ENCODE measurements at places on chromosomes 7 and 10.

GRCh38 chr7:100719523-100720278 lies 567 bp upstream of the EPO start:
- no peak for DNase-seq

DNA sequence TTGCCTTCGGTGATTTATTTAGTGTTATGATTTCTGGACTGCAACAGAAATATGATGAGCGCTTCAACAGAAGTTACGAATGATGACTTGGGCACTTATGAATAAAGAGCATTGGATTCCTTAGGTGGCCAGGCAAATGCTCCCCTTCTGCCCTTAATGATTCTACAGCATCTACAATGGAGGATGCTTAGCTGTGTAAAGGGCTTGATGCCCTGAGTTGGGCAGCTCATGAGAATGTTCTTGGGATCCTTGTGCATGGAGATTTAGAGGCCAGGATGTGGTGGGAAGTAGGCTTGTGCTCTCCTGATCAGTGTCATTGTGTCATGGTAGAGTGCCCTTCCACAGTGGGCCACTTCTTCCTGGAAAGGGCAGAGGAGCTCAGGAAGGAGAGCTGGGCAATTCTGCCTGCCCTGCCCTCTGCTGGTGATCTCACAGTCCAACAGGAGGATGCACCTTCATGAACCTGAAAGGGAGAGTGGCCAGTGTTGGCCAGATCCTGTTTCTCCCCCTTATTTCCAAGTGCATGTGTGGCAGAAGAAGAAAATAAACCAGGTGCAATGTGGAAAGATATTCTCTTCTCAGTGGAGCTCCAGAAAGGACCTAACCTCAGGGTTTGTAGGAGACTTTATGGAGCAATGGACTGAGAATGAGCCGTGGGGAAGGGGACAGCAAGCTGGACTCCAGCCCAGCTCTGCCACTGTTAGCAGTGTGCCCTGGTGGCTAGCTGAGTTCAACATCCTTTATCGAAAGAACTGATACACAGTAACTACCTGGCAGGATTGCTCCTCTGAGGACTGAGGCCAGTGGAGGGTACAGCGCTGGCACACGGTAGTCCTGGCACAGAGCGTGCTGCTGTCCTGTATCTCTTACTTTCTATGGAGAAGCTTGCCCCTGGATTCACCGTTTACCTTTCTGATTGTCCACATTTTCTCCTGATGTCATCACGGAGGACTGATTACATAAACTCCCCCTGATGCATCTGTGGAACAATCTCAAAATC lies 182.9 kb downstream of the BMPER start:
- peak; percentile 73 for DNase-seq

GRCh38 chr7:73906874-73907273 lies 45.9 kb downstream of the TMEM270 start:
- DNase-seq, result no peak

- no peak for DNase-seq
Observed at GRCh38 chr10:15427843-15428414, 56.8 kb upstream of the FAM171A1 start.

DNA sequence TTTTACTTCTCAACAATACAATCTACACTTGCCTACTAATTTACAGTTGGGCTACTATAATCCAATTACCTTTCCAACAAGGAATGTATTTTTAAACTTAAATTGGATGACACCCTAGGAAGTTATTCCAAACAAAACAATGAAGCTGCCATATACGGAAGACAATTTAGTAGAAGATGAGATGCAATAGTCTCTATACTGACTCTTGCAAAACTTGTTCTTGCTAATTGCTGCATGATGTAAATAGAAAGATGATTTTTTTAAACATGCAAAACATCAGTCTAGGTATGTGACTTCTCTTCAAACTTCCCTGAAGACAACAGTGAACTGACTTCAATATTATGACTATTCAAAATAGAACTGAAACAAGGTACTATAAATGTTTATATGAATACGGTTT lies 17.6 kb downstream of the NT5C3A start:
- DNase-seq, result no peak

Data from WTC11 (cell line).